ENCODE measurements at places on chromosomes 16 and 17.

DNA sequence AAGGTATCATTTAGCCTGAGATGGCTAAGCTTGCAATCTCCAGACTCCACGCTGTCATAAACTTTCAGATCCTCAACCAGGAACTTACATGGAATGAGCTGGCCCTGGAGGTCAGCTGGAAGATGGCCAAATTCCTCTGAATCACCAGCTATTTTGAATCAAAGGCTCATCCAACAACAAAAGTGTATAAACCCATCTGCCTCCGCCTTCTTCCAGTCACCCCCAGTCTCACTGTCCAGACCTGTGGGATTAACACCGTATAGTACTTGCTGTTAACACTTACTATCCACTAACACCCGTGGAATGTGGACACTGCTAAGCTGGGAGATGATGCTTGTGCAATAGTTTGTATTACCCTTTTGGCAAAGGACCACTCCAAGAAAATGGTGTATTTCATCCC is 1.9 kb upstream of the LCMT1 start:
- DNase-seq, result no peak

GRCh38 chr17:77487211-77487629 is 346.5 kb downstream of the SEC14L1 start:
- DNase-seq, result no peak

DNA sequence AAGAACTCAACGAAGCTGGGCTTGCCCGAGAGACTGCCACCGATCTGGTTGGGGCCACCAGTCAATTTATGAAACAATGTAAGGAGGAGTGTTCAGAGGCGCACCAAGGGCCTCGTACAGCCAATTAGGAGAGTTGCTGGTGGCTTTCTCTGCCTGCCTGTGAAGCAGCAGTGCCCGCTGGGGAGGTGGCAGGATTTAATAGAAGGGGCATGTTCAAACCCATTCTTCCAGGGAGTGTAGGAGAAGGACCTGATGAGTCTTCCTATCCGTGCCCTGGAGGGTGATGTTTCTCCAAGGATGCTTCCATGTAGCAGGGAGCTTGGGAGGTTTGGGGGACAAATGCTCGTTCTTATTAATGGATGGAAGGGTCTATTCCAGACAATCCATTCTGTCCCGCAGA is 178.4 kb downstream of the CCDC182 start:
- DNase-seq, result no peak

DNA sequence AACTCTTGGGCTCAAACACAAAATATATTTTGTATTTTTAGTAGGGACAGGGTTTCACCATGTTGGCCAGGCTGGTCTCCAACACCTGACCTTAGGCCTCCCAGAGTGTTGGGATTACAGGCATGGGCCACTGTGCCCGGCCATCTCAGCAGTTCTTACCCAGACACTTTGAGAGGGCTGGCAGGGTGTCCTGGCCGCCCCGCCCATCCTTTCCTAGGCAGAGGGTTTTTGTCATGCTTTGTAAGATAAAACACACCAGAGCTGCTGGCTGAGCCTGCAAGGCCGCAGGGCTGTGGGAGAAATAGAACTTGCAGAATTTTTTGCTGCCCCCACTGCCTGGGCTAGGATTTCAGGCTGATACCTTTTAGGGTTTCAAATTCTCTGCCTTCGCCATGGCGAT is 8.7 kb downstream of the PPL start:
- DNase-seq, result no peak

DNA sequence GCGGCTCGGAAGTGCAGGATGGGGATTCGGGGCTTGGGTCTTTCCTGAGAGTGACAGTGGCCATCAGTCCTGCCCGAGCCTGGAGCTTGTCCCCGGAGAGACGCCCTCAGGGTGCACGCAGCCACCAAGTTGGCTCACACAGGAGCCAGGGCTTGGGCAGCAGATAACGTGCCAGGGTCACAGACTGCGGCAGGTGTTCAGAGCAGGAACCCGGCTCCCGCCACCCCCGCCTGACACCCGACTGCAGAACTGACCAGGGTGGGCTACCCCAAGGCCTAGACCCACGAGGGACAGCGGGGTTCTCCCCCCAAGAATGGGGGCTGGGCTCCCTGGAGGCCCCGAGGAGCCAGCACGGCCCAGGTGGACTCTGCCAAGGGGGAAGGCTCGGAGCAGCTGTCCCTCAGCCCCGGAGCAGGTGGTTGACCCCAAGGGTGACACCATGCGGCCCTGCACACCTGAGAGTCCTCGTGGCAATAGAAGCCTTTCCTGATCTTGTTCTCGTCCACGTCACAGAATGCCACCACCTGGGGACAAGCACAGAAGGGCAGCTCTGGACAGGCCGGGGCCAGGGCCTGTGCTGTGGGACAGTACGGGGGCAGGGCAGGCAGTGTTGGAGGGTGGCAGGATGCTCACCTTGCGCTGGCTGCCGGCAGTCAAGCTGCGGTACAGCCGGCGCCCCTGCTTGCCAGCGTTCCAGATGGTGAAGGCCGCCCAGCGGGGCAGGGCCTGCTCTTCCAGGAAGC is 117.1 kb upstream of the ZNF750 start:
- DNase-seq, result no peak

DNA sequence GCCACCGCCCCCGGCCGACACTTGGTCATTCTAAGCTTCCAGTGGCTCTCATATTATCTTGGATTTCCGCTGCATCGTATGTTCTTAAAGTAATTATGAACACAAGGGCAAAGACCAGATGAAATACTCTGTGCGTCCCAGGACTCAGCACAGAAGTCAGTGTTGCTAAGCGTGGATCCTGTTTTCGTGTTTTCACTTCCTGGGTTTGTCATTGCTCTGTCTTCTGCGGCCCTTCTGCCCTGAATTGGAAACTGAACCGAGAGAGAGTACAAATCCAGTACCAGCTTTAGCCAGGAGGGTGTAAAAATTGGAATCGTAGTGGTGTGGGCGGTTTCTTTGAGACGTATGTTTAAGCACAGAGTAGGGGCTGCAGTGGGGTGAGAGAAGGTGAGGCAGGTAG is 32.7 kb downstream of the DBNDD1 start:
- DNase-seq, result no peak

- no peak for DNase-seq
Measured at GRCh38 chr17:76444518-76445311, 8.2 kb downstream of the UBE2O start.
